Right atrium auricular region (tissue), 2 donors: ENCODE measurements at places on chromosomes 2 and 18.

GRCh38 chr2:212915121-212915782, 236.2 kb downstream of the IKZF2 start:
- no peaks in the 10 kb centered on the region for H3K4me1 ChIP-seq
- H3K36me3 ChIP-seq = no peaks in the 10 kb centered on the region
- H3K27ac ChIP-seq = no peak overlapping the region
- H3K27me3 ChIP-seq = no peaks in the 10 kb centered on the region
- DNase-seq = no peak

DNA sequence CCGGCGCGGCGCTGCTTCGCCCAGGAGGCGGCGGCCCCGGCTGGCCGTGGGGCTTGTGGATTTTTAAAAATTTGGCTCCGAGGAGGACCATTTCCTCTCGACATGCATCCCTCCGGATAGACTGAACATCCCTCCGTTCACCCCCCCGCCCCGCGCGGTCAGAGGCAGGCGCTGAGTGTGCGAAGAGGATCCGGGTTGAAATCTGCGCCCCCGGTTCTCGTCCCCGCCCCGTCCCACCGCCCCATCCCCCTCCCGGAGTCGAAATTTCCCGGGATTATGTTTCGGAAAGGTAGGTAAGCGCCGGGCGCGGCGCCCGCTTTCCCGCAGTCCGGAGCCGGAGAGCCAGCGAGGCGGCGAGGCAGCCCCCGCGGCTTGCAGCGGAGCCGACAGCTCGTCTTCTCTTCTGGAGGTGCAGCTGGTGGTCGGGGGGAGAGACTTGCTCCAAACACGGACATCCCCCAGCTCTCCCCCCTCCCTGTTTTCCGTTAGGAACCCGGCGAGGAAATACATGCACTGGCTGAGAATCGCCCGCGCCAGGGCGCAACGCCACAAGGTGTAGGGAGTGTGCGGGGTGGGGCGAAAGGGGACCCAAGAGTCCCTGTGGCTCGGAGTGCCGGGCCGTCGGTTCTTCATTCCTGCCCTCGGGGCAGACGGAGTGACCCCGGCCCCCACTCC, at the start of gene PRKCE:
PRKCE (plus strand) TSS at position 261 of the 675 bp plus-strand sequence.
- no peaks in the 10 kb centered on the region for H3K27me3 ChIP-seq
- peak within 1 kb of the TSS; percentile 99 for H3K27ac ChIP-seq
- DNase-seq = peak; percentile 67
- H3K4me1 ChIP-seq = peaks cover 40% of the 10 kb centered on the region
- H3K4me3 ChIP-seq = peak within 1 kb of the TSS; percentile 97

- DNase-seq = no peak
- no peaks in the 10 kb centered on the region for H3K27me3 ChIP-seq
- H3K4me3 ChIP-seq = no peak overlapping the region
- no peaks in the 10 kb centered on the region for H3K4me1 ChIP-seq
Measured at GRCh38 chr2:18829251-18829902, 240.0 kb upstream of the NT5C1B start.

DNA sequence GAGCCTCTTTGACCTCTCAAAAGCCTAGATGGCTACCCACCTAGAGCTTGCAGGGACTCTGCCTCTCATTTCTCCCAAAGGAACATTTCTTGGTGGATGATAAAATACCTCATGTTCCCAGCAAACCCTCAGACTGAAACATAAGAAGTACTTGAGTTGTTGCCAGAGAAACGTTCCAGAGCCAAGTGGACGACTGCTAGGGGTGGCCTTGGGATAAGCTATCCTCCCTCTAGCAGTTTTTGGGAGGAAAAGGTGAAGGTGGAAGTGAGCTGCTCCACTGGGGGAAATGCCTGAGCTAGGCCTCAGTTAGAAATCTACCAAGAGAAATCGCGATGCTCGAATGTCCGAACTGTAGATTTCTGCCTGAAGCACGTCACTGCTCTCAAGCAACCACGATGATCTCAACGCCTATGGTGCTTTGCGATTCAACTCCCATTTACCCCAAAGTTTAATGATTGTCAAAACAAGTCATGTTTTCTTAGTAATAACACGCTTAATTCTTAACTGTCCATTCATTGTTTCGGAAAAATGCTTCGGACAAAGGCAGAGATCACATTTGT, 91.5 kb downstream of the CCBE1 start:
- no peaks in the 10 kb centered on the region for H3K27me3 ChIP-seq
- H3K36me3 ChIP-seq = no peaks in the 10 kb centered on the region
- H3K4me3 ChIP-seq = no peak overlapping the region
- H3K4me1 ChIP-seq = no peaks in the 10 kb centered on the region

DNA sequence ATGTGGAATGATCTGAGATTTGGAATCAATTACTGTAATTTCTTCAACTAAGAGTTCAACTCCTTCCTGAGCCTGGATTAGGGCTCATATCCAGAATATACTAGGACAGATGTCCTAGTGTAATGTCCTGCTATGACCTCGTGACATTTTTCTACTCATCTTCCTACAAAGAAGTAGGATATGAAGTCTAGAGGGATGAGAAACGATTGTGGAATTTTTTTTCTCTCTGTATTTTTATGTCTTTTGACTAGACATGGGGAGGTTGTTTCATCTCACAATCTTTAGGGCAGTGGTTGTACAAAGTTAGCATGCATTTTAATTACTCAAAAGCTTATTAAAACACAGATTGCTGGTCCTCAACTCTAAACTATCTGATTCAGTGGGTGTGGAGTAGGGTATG, 203.0 kb downstream of the PARD3B start:
- peaks cover 3% of the 10 kb centered on the region for H3K4me1 ChIP-seq
- no peak for DNase-seq
- no peak overlapping the region for H3K4me3 ChIP-seq

DNA sequence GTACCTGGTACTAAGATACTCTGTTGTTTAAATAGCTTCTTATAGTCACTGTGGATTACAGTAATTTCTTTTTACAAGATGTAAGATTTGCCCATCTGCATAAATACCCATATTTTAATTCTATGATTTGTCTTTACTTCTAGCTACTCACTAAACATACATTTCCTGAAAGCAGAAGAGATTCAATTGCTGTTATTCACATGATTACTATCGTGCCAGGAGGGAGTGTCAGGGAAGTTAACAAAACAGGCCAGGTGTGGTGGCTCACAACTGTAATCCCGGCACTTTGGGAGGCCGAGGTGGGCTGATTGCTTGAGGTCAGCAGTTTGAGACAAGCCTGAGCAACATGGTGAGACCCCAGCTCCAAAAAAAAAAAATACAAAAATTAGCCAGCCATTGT, 33.8 kb downstream of the PRKCE start:
- H3K4me3 ChIP-seq = no peak overlapping the region
- no peak overlapping the region for H3K27ac ChIP-seq
- no peaks in the 10 kb centered on the region for H3K36me3 ChIP-seq
- no peaks in the 10 kb centered on the region for H3K27me3 ChIP-seq
